ENCODE measurements at places on chromosomes 4 and X.

DNA sequence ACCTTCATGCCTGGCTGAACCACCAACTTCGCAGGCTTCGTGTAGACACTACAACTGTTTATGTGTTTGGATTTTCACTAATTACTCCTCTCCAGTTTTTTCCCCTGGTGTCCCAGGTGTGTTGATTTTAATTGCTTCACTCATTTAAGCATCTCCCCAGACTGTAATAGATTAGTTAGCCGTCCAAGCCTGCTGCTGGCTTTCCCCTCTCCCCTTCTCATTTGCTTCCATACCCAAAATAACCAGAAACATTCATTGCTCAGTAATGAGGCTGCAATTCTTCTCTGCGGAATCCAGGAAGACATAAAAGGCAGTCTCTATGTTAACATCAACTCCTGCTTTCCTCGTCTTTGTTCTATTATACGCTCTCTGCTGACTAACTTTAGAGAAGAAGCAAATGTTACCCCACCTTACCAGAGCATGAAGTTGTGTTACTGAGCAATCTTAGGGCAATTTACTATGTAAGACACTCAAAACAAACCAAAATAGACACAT lies 37.9 kb upstream of the SCRG1 start:
- no peak for DNase-seq

DNA sequence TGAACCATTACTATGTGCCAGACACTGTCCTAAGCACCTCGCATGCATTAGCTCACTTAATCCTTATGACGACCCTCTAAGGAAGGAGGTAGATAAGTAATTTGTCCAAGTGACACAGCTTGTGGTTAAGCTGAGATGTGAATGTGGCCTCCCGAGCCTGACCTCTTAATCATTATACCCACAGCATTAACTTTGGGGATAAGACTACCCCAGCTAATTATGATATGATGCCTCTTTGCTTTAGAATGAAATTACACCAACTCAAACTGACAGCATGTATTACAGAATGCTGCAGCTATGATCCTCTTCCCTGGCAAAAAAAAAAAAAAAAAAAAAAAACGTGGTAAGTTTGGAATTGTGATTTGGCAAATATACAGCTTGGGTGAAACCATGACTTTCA lies 53.5 kb downstream of the APBB2 start:
- no peak for DNase-seq

GRCh38 chrX:46398126-46398525 lies 147.1 kb downstream of the ZNF674 start:
- DNase-seq, result no peak

DNA sequence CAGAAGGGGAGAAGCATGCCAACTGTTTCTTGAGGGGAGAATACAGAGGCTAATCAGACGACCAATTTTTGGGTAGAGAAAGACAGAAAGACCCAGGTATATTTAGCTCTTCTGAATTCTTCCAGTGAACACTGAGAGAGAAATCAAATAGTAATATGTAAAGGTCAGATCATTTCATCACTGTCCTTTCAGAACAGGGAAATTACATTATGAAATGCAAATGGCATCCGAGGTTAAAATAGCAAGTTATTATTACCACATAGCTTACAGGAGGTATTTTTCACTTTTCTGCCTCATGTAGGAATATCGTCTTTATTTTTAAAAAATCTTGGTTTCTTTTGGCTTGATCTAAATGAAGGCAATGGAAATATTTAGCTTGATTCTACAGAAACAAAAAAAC lies 18.0 kb downstream of the GABRB1 start:
- no peak for DNase-seq

DNA sequence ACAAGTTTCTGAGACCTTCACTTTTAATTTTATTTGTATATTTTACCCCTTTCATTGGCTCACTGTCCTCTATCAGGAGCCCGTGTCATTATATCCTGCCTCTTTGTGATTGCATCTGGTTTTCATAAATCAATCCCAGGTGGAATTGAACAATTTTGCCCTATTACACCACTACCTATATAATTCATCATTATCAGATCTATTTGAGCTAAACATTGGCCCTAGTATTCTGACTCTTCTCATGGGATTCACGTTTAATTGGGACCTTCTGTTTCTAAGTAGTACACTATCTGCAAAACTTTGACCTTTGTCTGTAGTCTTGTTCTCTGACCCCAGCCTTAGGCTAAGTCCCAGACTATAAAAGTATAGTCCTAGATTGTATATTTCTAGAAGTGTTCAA lies 114.1 kb downstream of the FAT4 start:
- no peak for DNase-seq

GRCh38 chr4:15779306-15779705 lies 1.2 kb downstream of the CD38 start:
- DNase-seq, result no peak

GRCh38 chr4:122863639-122864038 lies 37.0 kb downstream of the FGF2 start:
- DNase-seq, result no peak

GRCh38 chr4:84498203-84498934 lies 723 bp downstream of the NKX6-1 start:
- DNase-seq, result no peak

- no peak for DNase-seq
Measured at GRCh38 chr4:188854436-188854835, 715.2 kb downstream of the TRIML1 start.

- no peak for DNase-seq
Measured at GRCh38 chr4:92501456-92501855, 197.7 kb downstream of the GRID2 start.

- DNase-seq, result peak; percentile 74
Measured at GRCh38 chrX:153667956-153668396, 5.6 kb downstream of the PNCK start.

GRCh38 chr4:10421344-10422055 lies 35.7 kb downstream of the ZNF518B start:
- DNase-seq, result no peak

- DNase-seq, result no peak
Measured at GRCh38 chr4:183173580-183174526, 74.8 kb downstream of the WWC2 start.

- DNase-seq, result no peak
Measured at GRCh38 chr4:139472852-139473251, 18.9 kb downstream of the RAB33B start.

GRCh38 chr4:98193459-98194105 lies 50.3 kb upstream of the STPG2 start:
- no peak for DNase-seq

DNA sequence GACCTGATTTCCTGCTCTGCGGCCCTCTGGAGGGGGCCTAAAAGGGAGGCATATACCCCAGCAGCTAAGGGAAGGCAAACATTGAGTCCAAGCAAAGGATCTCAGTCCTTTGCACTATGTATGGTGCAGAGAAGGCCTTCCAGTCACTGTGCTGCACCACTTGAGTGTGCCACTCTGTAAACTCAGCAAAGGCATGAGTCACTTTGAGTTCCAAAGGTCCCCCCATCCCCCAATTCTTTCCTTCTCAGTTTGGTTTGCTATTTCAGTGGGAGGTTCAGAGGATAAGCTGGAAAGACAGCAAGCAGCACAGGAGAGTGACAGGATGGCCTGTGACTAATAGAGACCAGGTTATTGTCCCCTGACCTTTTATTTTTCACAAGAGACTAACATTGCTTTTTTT lies 131.3 kb downstream of the FHDC1 start:
- no peak for DNase-seq

GRCh38 chr4:80271801-80272200 lies 5.3 kb downstream of the FGF5 start:
- no peak for DNase-seq

DNA sequence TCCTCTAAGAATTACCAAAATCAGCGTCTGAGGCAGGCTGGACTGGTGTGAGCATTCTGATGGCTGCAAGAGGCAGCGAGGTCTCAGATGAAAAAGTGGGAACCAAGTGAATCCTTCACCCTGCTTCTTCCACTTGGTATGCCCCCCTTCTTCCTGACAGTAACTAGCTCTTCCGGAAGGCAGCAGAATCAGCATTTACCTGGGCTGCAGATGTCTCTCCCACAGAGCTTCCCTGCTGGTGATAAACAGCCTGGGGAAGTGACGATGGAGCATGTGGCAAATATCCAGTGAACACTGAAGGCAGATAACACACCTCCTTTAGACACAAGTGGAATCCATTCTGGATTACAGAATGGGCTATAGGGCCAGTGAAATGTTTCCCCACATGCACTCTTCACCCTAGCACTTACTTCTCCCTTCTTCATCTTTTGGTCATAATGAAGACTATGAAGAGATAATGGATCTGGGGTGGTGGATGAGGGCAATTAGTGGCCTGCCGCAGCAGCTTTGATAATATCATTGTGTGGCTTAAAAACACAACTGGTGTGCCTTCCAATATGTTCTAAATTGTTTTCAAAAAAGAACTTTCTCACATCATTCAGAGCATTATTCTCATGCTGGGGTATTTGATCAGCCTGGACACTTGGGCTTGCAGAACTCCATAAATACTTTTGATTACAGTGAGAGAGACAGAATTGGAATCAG lies 60.8 kb upstream of the TBC1D9 start:
- DNase-seq, result no peak

DNA sequence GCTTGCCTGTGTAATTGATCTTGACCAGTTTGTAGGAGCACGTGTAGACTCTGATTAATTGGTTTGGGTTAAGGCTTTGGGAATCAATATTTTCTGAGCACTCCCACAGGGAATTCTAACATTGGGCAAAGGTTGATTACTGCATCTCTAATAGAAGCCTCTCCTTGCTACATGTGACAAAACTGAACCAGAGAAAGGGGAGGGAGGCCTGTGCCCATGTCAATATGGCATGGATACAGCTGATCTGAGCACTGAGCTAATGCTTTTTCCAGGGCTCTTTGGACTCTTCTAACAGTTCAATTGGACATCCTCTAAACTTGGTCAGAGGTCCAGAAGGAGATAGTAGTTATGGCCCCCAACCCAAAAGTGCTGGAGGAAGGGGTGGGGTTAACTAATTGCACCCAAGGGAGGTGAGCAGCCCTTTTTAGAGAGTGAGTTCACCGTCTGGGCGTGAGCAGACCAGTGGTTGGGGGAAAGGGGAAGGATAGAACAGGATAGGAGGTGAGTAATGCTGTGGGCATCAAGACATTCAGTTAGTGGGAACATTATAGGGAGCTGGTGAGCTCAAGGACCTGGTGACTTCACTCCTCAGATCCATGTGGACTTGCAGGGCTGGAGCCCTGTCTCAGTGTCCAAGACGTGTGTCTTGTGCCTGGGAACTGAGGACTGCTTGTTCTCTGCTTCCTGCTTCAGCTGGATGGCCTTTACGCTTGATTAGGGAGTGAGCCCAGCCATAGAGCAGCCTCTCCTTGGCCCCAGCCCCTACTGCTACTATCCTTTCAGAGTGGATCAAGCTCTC lies 22.8 kb downstream of the MSN start:
- no peak for DNase-seq

DNA sequence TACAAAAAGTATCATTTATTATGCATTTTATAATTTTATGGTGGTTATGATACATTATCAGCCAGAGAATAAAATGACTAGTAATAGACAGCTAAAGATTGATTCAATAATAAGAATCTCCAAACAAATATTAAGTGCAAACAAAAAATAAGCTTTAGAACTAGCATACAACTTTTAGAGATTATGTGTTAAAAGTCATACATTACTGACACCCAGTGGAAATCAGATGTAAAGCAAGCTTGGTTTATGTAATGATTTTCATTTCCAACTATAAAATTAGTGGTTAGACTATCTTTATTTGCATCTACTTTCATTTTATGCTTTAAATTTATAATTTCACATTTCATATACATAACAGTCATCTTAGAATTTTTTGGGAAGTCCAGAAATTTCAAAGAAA lies 57.7 kb downstream of the IL13RA2 start:
- DNase-seq, result no peak

- no peak for DNase-seq
Measured at GRCh38 chr4:159195361-159195769, 92.5 kb downstream of the RAPGEF2 start.

DNA sequence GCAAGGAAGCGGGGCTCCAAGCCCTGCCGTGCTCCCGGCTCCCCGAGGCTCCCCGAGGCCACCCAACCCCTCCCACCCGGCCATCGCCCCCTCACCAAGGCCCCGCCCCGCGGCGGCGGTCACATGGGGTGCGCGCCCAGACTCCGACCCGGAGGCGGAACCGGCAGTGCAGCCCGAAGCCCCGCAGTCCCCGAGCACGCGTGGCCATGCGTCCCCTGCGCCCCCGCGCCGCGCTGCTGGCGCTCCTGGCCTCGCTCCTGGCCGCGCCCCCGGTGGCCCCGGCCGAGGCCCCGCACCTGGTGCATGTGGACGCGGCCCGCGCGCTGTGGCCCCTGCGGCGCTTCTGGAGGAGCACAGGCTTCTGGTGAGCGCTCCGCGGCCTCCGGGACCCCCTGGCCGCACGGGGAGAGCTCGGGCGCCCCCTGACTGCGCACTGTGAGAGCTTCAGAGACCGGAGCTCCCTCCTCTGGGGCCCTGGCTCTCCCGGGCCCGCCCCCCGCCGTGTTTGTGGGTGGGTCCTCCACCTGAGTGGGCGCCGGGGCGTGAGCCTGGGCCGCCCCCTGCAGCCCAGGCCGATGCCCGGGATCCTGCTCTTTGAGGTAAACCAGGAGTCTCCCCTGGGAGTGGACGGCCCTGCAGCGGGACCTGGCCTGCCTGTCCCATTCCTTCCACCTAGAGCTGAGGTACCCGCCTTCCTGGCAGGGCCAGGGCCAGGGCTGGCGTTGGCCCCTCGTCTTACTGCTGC lies at the start of gene IDUA:
TSS of gene IDUA (plus strand) at position 166 of the 745 bp plus-strand sequence. CDS start at position 207, 41 bp downstream.
- peak; percentile 82 for DNase-seq

GRCh38 chr4:140742838-140743193 lies 13.4 kb downstream of the TBC1D9 start:
- DNase-seq, result no peak

- no peak for DNase-seq
Measured at GRCh38 chr4:105246712-105247111, 100.0 kb downstream of the TET2 start.

GRCh38 chr4:124708517-124709300 lies 3.8 kb downstream of the ANKRD50 start:
- DNase-seq, result no peak

DNA sequence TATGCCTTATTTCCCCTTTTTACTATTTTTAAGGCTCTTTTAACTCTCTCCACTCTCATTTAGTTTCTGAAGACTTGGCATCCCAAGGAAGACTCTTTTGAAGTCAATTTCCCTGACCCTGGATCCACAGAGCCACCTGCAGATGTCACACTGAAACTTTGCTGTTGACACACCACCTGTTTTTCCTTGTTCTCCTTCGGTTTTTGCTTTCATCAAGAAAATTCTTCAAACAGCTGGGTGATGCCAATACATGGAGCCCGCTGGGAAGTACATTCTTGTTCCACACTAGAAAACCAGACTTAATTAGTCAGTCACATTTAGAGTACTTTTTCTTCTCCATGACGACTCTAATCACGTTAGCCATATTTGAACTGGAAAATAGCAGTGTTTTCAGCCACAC lies 293.9 kb downstream of the PDGFC start:
- no peak for DNase-seq

GRCh38 chr4:177519481-177520260 lies 77.4 kb upstream of the AGA start:
- DNase-seq, result no peak
